ENCODE measurements at places on chromosomes 7 and 10.

DNA sequence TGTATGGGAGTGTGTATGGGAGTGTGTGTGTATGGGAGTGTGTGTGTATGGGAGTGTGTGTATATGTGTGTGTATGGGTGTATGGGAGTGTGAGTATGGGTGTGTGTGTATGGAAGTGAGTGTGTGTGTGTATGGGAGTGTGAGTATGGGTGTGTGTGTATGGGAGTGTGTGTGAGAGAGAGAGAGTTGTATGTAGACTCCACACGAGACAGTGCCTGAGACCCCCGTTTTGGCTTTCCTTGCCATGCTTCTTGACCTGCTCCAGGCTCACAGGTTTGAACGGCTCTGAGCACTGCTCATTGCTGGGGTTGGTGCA, 49.7 kb downstream of the COL17A1 start:
- no peak for DNase-seq

GRCh38 chr7:107078517-107078966, 34.0 kb downstream of the PRKAR2B start:
- DNase-seq: no peak

DNA sequence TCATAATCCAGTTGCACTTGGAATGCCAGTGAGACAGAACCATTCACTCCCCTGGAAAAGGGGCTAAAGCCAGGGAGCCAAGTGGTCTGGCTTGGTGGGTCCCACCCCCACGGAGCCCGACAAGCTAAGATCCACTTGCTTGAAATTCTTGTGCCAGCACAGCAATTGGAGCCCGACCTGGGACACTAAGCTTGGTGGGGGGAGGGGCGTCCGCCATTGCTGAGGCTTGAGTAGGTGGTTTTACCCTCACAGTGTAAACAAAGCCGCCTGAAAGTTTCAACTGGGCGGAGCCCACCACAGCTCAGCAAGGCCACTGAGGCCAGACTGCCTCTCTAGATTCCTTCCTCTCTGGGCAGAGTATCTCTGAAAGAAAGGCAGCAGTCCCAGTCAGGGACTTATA, 200.7 kb upstream of the NPSR1 start:
- no peak for DNase-seq

DNA sequence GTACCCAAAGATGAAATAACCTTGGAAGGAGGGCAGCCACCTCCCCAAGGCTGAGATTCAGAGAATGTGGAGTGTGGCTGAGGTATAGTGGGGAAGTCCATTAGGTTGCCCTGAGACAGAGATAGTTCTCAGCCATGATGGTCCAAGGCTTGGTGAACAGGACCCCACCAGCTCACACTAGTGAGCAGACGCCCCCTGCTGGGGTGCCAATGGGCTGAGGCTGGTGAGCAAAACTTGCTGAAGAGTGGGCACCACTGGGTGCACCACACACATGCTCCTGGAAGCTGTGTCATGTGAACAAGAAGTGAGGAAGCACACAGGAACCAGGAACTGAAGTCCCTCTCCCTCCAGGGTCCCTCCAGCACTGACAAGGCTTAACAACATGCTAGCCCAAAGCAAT, 8.9 kb downstream of the FBXL13 start:
- no peak for DNase-seq

DNA sequence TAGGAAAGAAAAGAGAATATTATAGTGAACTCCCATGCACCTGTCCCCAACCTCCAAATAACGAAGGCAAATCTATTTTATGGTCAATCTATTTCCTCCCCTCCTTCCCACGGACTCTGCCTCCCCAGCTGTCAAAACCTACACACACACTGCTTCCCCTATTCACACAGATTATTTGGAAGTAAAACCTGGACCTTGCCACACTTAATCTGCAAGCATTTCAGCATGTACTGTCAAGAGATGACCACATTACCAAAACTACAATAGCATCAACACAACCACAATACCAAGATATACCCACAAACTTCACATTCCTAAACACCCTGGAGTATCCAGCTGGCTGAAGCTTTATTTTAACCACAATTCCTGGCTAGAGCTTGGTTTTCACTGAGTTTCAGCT, 27.8 kb upstream of the KCNK18 start:
- no peak for DNase-seq
